ENCODE measurements at places on chromosomes 13 and 19.

DNA sequence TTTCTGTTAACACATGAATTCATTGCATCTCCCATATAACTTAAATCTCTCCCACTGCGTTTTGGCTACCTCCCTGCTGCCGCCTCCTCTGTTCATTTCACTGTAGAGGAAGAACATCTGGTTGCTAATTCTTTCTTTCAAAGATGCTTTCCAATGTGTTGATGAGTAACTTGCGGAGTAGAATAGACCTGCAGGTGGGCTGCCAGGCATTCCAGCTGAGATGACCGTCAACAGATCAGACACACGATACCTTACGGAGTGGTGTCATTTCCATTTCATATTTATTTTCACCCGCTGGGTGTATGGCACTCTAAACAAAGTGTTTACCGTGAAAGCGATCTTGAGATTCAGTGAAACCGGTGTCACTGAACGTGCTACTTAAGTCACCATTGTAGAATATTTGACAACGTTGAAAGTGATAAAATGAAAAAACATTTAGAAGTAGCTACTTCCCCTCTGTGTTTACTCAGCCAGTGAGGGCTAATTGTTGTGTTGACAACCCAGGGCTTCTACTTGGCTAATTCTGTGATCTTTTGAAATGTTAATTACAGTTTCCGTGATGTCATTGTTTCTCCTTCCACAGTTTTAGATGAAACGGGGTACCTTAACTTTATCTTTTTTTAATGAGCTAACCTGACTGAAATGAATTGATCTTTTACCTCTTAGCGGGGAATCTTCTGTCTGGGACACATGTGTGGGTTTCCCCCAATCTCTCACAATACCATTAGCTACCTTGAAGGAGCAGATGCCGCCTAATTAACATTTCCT, 228.5 kb upstream of the ARGLU1 start:
- DNase-seq, result no peak

- DNase-seq, result peak; percentile 74
Observed at GRCh38 chr19:4140237-4140711, 13.2 kb upstream of the CREB3L3 start.

DNA sequence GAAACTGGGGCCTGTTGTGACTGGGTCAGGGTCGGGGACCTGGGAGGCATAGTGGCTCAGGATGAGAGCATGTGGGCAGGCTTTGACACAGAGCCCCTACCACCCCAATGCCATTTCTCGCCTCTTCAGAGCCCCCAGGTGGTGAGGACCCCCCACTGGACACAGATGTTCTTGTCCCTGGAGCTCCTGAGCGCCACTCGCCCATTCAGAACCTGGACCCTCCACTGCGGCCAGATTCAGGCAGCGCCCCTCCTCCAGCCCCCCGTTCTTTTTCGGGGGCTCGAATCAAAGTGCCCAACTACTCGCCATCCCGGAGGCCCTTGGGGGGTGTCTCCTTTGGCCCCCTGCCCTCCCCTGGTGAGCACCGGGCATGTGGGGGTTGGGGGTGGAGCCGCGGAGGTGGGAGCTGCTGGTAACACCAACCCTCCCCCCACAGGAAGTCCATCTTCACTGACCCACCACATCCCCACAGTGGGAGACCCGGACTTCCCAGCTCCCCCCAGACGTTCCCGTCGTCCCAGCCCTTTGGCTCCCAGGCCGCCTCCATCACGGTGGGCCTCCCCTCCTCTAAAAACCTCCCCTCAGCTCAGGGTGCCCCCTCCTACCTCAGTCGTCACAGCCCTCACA, 10.4 kb downstream of the IGFLR1 start:
- DNase-seq, result no peak

DNA sequence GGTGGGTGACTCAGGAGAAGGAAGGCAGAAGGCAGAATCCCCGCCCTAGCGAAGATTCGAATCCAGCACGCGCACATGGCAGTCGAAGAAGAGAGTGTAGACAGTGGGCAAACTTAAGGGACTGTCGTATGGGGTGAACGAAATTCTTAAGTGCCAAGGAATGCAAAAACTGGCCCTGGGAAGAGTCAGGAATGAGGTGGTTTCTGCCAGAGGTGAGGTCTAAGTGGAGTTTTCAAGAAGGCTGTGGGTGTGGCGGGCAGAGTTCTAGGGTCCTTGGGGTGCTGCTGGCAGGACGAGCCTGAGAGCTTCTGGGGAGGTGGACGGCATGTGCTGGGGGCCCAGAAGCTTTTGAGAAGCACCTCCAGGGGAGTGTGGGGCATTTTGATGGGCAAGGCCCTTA, 63.9 kb upstream of the RNF113B start:
- no peak for DNase-seq

Measured in fibroblast of mammary gland (primary cell).